ENCODE measurements at places on chromosomes 12 and 14.

DNA sequence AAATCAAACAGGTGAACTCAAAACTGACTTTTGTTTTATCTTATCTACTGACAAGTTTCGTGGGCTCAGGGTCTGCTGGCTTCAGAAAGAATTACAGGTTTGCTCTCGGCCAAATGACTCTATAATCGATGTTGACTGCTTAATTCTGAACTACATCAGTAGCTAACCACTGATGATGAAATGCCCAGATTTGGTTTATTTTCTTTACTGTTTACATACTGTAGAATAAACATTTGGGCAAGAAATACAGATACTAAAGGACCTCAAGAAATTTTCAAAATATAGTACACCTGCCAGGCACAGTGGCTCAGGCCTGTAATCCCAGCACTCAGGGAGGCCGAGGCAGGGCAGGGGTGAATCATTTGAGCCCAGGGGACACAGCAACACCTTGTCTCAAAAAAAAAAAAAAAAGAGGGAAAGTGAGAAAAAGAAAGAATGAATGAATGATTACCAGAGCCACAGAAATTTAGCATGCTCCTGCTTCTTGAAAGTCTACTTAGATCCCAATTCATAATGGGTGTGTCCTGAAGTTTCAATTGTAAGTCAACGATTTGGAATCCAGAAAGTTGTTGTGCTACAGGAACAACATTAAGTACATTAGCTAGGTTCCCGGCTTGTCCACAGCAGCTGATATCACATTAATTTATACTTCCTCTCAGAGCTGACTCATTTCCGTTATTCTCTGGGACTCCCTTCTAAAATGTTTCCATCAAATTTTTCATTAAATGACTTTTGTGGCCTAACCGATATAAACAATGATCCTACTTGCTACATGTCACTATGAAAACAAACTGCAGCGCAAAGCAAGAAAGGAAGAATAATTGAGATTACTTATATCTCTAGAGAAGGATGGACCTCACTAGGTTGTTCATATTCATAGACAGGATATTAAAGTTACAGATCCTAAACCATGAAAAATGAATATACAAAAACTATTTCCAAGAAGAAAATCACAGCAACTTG, 134.3 kb downstream of the MED13L start:
- DNase-seq, result no peak

DNA sequence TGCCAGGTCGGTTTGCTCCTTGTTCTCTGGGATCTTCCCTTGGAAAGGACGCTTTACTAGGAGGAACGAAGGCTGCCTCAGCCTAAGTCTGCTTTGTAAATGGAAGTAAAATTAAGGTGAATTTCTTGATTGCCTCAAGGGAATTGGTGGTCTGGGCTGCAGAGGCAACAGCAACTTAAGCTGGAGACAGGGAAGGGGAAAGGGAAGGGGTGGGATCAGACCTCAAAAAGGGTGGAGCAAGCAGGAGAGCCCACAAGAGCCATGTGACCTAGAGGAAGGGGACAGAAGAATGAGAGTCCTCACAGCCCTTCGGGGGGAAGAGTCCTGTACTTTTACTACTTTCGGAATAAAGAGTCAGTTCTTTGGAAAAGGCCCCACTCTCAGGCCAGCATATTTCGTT, 147.9 kb downstream of the PPM1H start:
- DNase-seq, result peak; percentile 40

DNA sequence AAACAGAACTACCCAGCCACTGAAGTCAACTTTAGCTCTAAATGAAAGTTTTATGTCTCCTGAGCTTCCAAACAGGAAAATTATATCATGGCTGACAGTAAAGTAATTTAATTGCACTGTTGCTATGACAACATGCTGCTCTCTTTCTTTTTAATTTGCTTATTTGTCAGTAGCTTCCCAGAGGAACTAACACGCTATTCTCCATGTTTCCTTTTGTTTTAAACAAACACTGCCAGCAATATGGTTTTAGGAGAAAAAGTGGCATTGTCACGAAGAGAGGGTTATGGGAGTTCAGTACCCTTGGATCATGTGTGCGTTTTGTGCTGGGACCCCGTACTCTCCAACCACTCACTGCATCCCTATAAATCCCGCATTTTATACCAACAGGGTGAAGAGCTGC, 1.9 kb downstream of the FOXN3 start:
- no peak for DNase-seq

- DNase-seq, result no peak
These were observed 230.5 kb downstream of the AKAP6 start for GRCh38 chr14:32559590-32559989.

GRCh38 chr12:117853600-117853999, 115.2 kb downstream of the KSR2 start:
- DNase-seq, result peak; percentile 86

GRCh38 chr14:75849300-75849895, 132.4 kb downstream of the TGFB3 start:
- DNase-seq, result no peak

GRCh38 chr14:53022593-53022992, 71.7 kb upstream of the FERMT2 start:
- no peak for DNase-seq

DNA sequence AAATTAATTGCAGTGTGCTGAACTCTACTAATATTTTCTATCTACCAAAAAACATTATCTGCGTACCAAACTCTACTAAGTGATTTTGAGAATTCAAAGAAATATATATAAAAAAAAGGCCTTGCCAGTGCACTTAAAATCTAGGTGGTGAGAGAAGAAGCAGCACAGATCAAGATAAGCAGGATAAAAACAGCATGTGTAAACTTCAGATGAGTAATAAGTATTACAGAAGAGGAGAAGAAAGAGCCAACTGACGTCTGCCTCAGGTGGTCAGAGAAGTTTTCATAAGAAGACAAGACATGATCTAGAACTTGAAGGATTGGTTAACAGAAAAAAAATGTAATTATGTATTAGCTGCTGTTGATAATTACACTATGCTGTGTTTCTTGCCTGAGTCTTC, 166.4 kb downstream of the DUSP6 start:
- DNase-seq, result peak; percentile 33

GRCh38 chr14:91755570-91756295, 23.8 kb upstream of the CATSPERB start:
- no peak for DNase-seq

- no peak for DNase-seq
These were observed 117.1 kb downstream of the NAV3 start for GRCh38 chr12:77947746-77948145.

GRCh38 chr12:44227616-44228015, 391.7 kb downstream of the TMEM117 start:
- DNase-seq, result no peak

DNA sequence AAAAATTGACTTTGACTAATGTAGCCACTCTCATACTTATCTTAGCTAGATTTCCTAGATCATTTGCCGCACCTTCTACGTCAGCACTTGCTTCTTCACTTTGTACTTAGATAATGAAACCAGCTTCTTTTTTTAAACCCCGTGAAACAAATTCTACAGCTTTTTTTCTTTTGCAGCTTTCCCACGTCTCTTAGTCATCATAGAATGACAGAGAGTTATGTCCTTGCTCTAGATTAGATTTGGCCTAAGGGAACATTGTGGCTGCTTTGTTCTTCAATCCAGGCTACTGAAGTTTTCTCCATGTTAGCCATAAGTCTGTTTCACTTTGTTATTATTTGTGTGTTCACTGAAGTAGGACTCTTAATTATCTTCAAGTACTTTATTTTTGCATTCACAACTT, 94.9 kb downstream of the SLCO1A2 start:
- DNase-seq, result no peak

GRCh38 chr12:94707036-94707435, 56.7 kb upstream of the TMCC3 start:
- DNase-seq, result no peak

DNA sequence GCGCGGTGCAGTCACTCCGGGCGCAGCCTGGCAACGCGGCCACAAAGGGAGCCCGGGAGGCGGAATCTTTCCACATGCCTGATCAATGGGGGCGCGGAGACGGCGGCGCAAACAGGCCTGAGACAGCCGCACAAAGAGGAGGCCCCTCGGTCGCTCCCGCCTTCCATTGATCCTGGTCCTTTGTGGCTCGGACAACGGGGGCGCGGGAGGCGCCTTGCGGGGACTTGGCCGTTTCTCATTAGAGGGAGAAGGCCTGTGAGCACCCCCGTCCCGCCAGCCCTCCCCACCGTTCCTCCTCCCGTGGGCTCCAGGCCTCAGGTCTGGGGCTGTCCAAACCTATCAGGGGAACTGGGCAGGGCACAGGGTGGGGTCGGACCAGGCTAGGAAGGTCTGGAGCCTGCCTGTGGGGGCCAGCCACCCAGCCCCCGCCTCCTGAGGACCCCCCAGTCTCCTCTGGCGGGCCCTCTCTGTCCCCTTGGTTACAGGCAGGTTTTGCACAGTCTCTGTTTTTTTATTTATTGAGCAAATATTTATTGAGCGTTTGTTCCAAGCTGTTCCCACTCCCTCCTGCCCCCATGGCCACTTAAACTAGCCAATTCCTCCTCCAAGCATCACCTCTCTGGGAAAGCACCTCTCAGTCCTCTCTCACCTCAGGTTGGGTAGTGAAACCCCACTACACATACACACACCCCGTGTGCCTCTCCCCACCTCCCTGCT, 29.0 kb upstream of the MSI1 start:
- no peak for DNase-seq

- no peak for DNase-seq
These were observed 211.3 kb upstream of the NAV3 start for GRCh38 chr12:77619425-77619824.

DNA sequence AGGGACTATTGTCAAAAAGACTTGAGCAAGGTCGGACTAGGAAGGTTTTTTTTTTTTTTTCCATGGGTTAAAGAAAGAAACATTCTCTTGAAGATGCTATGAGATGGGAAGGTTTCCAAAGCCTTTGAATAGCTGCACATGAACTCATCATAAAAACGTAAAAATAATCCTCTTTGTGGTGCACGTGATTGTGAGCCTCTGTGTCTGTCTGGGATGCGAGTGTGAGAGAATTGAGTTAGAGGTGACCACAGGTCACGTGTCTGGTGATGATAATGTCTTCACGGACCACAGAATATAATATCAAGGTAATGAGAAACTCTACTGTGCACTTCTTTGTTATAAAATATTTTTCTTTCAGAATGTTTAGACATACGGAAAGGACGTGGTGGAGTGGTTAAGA, 24.3 kb upstream of the ADGRD1 start:
- no peak for DNase-seq

Data from A549 (cell line).